ENCODE measurements at places on chromosomes 1 and 21. TPM values are rescaled to one million over a fixed set of nuclear protein-coding genes. Genes with fewer than 3 reads are reported as not detected.

DNA sequence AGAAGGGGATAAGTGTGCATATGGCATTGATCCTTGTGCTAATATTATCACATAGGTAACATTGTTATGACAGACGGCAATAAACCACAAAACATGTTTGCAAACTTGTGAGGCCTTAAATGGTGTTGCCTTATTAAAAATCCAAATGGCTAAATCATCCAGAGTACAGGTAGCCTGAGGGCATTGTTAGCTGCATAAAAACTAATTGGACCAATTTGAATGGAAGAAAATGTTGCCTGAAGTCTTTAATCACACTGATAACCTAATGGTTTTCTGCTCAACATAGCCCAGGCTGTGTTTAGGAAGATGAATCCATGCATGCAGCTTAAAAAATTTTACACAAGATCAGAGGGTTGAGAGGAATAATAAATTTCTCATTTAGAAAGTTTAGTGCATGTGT, 19.4 kb upstream of the LRRC53 start:
- H3K27ac ChIP-seq: no peak overlapping the region
- H3K4me3 ChIP-seq: no peak overlapping the region
- H3K36me3 ChIP-seq: no peaks in the 10 kb centered on the region
- no peak for DNase-seq
- H3K27me3 ChIP-seq: no peaks in the 10 kb centered on the region

Gene S100A16
- total RNA-seq: 58.0 TPM

DNA sequence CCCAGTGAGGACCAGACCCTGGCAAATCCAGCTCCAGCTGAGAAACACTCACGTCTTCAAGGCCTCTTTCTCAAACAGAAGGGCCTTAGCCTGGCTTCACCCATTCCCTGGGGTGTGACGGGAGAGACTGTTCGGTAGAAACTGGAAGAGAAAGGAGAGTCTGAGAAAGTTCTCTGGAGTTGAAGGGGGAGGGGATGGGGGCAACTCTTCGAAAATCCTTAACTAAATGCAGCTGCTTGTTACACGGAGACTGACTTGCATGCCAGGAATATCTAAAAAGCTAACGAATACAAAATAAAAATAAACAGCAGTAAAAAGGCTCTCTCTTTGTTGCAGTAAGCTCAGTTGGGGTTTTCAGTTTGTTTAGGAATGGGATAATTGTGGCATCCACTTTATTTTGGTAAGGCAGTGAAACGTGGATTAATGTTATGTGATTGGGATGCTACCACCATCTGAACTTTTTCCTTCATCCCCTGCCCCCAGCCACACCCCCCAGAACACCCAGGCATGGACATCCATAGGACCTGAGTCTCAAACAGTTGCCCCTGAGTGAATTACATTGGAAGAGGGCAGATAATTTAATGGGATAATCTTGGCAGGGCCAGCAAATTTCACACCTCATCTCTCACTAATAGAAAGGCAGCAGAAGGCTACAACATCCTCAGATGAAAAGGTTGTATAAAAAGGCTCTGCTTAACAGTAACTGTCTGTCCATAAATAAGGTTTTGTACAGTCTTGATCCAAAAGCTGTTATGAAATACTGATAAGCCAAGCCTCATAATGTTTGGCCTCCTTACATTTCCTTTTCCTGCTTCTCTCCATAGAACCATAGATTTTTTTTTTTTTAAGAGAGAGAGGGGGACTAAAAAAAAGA, 5.8 kb downstream of the ROR1 start:
- H3K4me1 ChIP-seq: peaks cover 15% of the 10 kb centered on the region
- no peak overlapping the region for H3K27ac ChIP-seq
- no peak for DNase-seq
- no peak overlapping the region for H3K4me3 ChIP-seq
- no peaks in the 10 kb centered on the region for H3K27me3 ChIP-seq
- H3K36me3 ChIP-seq: no peaks in the 10 kb centered on the region

Gene FCRLA
- total RNA-seq: not detected

DNA sequence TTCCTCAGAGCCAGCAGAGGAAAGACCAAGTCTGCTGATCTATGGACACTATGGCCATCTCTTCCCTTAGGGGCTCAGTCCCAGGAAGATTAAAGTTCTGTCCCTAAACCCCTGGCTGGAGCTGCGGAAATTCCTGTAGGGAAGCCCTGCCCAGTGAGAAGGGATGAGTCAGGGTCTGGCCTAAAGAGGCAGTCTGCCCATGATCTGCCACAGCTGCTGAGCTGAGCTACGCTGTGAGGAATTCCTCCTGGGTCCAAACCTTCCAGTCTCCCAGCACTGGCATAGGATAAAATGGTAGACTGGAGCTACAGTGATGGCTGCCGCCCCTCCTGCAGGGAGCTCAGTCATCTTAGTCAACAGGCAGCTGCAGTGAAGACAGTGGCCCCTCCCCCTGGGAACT, 213.7 kb downstream of the BRINP2 start:
- H3K4me1 ChIP-seq: no peaks in the 10 kb centered on the region
- no peaks in the 10 kb centered on the region for H3K27me3 ChIP-seq
- H3K4me3 ChIP-seq: no peak overlapping the region
- DNase-seq: no peak
- no peaks in the 10 kb centered on the region for H3K36me3 ChIP-seq

DNA sequence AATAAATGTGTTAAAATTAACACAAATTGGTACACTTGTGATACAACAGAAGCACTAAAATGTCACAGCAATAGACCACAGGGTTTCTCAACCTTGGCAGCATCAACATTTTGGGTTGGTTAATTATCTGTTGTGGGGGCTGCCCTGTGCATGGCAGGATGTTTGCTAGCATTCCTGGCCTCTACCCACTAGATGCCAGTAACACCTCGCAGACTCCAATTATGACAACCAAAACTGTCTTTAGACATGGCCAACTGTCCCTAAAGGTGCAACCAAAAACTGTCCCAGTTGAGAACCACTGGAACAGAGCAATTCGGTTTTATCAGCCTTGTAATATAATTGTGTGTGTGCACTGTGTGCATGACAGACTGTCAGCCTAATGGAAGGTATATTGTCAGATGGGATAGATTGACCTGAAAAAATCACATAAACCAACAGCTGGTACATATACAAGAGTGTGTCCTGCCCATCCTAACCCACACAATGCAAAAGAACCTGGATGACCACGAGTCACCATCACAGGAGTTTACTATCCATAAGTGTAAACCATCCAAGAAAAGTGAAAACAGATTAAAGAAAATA, 13.5 kb upstream of the ERG start:
- no peaks in the 10 kb centered on the region for H3K36me3 ChIP-seq
- no peak overlapping the region for H3K4me3 ChIP-seq
- no peaks in the 10 kb centered on the region for H3K27me3 ChIP-seq
- no peak for DNase-seq
- H3K4me1 ChIP-seq: peaks cover 7% of the 10 kb centered on the region

Gene LYPD8
- total RNA-seq: not detected

- H3K4me3 ChIP-seq: peak overlapping the region; percentile 50
- H3K27ac ChIP-seq: peak overlapping the region; percentile 95
- no peaks in the 10 kb centered on the region for H3K27me3 ChIP-seq
- H3K36me3 ChIP-seq: no peaks in the 10 kb centered on the region
Observed at GRCh38 chr1:155000411-155000725, 2.2 kb upstream of the ZBTB7B start.

Gene S100A4
- total RNA-seq: 44.3 TPM

DNA sequence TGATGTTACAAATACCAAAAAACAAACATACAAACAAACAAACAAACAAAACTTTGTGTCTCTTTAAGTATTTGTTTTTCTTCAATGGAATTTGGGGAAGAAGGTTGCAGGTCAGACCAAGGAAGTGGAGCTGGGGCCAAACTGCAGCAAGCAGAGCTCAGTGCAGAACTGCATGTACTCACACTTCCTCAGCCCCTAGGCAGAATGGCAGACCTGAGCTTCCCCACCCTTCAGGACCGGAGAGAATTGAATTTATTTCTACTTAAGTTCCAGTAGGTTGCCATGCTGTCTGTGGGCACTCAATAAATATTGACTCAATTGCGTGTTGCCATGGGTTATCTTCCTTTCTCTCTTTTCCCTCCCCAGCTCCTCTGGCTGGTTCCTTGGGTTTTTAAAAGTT, 173.6 kb downstream of the PTGER3 start:
- no peak overlapping the region for H3K4me3 ChIP-seq
- no peak for DNase-seq
- H3K36me3 ChIP-seq: no peaks in the 10 kb centered on the region
- no peak overlapping the region for H3K27ac ChIP-seq

- no peaks in the 10 kb centered on the region for H3K4me1 ChIP-seq
- no peak overlapping the region for H3K4me3 ChIP-seq
- no peaks in the 10 kb centered on the region for H3K27me3 ChIP-seq
- H3K27ac ChIP-seq: no peak overlapping the region
- no peaks in the 10 kb centered on the region for H3K36me3 ChIP-seq
- DNase-seq: no peak
Observed at GRCh38 chr1:97824200-97824599, 96.6 kb downstream of the DPYD start.

Gene AADACL4
- total RNA-seq: not detected

Gene SERTAD4
- 1.5 TPM for total RNA-seq

Data from heart right ventricle (tissue), 16 donors.